Mesendoderm (in vitro differentiated cells): ENCODE measurements at places on chromosomes 16 and 17.

DNA sequence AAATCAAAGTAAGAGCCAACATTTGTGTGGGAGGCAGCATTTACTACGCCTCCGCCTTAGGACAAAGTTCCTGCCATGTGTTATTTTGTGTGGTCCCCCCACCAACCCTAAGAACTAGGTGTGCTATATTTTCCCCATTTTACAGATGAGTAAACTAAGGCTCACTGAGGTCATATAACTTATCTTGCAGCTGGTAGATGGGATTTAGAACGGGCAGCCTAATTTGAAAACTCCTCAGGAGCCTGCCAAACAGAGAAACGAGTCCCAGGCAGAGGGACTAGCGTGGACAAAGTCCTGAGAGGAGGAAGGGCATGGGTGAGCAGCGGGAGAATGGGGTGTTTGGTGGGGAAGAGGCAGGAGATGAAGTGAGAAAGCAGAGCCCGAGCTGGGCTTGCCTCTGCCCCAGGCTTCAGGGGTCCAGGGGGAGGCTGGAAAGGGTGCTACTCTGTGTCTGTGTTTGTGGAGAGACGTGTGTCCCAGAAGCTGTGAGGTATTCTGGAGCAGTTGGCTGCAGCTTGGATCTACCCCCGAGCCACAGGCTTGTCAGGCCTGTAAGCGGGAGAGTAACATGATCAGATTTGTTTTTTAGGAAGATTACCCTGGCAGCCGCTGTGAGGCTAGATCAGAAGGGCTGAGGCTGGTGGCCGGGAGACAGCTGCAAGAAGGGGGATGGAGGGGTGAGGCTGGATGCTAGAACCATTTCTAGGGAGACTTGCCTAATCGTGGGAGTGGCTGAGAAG is 5.0 kb downstream of the MLLT6 start:
- no peak for DNase-seq

DNA sequence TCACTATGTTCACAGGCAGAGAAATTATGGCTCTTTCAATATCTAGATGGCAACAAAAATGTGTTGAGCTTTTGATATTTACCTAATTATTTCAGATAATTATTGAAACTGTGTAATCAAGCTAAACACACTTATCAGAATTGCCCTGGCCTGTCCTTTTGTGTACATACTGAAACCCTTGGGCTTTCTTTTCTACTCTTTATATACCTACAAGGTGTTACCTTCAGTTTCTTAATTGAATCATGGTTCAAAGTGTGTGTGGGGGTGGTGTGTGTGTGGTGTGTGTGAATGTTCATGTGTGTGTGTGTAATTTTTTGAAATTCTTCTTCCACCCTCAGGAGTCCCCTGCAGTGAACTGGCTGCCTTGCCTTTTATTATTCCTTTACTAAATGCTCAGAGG is 506.8 kb upstream of the SOX9 start:
- DNase-seq: no peak

DNA sequence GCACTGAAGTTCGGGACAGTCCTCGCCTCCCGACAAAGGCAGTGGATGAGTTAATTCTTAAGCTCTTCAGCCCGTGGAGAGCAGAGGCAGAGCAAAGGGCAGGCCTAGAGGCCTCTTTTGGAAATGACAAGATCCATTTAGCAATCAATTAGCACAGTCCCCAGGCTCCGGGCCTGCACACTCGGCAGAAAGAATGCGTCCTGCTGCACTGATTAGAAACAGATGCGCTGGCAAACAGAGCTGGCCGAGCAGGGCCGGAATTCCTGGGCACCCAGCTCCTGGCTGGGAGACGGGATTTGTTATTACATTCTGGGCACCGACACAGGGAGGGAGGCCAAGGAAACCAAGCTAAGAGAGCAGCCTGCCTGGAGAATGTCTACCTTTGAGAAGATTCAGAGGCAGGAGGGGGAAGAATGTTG is 162.9 kb downstream of the COPRS start:
- peak; percentile 88 for DNase-seq

DNA sequence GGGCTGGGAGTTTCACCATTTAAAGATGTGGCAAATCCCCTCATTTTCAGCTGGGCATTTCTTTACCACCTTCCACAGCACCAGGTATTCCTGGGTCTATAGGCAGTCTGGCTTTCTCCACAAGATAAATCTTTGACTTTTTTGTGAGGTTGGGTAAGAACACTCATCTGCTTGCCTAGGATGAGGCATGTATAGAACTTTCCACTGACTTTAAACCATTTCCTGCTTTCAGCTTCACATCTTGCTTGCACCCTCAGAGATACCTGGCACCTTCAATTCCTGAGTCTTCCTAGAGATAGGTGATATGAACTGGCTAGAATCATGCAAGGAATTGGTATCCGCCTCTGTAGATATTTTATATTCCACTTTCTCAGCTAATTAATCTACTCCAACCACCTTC is 27.9 kb downstream of the SMURF2 start:
- DNase-seq: no peak

GRCh38 chr17:32569171-32570080 is 82.6 kb downstream of the CDK5R1 start:
- DNase-seq: peak; percentile 73

- no peak for DNase-seq
Measured at GRCh38 chr17:82317394-82318168, at the start of gene CD7. Gene CD7, minus strand, starts transcription at chr17:82317608. Its CDS starts 113 bp downstream, at chr17:82317495.

GRCh38 chr17:77042476-77043231 is 98.1 kb upstream of the SEC14L1 start:
- DNase-seq: no peak

DNA sequence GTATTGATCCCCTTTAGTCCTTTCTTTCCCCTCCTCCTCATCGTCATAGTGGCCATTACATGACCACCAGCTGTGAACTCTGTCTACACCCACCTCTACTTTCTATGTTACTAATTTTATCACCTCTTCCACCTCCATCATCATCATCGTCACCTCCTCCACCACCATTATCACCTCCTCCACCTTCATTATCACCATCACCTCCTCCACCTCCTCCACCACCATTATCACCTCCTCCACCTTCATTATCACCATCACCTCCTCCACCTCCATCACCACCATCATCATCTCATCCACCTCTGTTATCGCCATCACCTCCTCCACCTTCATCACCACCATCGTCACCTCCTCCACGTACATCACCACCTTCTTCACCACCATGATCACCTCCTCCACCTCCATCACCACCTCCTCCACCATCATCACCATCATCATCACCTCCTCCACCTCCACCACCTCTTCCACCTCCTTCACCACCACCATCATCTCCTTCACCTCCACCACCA is 25.8 kb downstream of the ADGRG5 start:
- DNase-seq: no peak

DNA sequence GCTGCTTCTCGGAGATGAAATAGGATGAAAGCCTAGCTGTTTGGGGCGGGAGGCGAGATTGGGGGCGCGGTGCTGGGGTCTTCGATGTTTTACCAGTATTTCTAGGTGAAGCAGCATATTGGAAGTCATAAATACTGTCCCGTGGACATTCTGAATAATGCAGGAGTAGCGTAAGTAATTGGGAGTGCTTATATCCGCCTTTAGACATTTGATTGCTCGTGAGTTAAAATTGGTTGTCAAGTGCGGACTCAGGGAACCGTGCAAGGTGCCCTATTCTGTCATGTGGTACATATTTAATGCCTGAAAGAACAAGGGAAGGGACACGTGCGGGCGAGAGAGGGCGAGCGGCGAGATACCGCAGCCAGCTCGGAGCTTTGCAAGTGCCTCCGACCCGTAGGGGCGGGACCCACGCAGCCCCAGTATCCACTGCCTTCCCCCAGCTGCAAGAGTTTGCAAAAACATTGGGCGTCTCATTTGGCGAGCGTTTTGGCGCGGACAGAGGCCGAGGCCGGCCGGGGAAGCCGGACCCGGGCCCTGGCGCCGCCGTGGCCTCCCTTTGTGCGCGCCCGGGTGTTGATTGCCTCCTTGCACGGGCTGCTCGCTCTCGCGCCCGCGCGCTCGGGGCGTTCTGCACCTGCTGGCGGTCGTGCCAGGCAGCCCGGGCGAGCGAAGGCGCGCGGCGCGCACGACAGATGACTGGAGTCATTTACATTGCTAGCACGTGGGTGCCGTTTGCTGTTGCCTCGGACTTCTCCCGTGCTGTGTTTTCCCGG is 849.8 kb upstream of the RBFOX1 start:
- no peak for DNase-seq

DNA sequence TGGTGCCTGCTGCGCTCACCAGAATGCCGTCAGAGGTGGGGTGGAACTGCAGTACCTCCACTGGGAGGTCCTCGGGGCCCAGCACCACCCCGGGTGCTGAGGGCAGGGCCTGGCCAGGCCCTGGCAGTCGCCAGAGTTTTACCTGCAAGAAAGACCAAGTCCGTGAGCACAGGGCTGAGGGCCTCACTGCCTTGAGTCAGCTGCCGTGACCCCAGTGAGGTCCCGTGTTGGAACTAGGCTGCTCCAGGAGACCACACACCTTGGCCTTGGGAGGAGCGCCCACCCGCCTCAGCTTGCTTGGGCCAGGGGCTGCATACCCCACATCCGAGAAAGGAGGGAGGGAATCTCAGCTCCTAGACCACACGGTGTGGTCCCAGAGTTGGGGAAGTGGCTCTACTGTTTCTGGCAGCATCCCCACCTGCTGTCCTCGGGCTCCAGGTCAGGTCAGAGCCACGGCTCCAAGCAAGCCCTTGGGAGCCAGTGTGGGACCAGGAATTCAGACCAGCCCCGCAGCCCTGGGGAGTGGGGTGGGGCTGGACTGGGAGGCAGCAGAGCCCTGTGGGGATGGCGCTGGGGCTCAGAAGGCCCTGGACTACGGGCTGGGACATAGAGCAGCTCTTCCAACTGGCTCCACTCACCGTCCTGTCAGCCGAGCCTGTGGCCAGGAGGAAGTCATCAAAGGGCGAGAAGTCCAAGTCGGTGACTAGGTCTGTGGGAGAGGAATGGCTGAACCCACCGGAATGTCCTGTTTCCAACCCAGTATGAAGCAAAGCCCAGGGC is 8.7 kb downstream of the CORO7 start:
- DNase-seq: no peak

GRCh38 chr16:50276801-50277555 is 10.6 kb downstream of the ADCY7 start:
- no peak for DNase-seq

GRCh38 chr16:71492786-71493185 is 3.7 kb upstream of the ZNF19 start:
- DNase-seq: no peak
